Activated CD8-positive, alpha-beta T cell treated with anti-CD3 and anti-CD28 coated beads, Interleukin-2, amount 10 ng/mL, durations not matched to agents 7 days and 5 days (primary cell): ENCODE measurements at places on chromosomes 7 and 10. TPM values are rescaled to one million over a fixed set of nuclear protein-coding genes. Genes with fewer than 3 reads are reported as not detected.

DNA sequence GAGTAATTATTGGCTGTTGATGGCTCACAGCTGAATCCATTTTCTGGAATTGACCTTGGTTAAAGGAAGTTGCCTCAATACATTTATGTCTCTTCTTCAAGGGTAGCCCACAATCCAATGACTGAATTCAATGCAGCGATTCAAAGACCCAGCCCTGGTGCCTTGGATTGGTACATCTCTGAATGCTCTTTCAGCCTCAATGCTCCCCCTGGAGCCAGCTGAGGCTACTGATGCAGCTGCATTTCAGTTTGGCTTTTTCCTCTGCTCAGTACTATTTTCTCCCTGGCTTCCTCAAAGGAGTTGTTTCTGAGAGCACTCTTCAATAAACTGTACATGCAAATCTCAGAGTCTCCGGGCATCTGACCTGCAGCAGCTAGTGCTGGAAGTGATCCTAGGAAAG lies 633 bp upstream of the EBLN1 start:
- no peak for DNase-seq

DNA sequence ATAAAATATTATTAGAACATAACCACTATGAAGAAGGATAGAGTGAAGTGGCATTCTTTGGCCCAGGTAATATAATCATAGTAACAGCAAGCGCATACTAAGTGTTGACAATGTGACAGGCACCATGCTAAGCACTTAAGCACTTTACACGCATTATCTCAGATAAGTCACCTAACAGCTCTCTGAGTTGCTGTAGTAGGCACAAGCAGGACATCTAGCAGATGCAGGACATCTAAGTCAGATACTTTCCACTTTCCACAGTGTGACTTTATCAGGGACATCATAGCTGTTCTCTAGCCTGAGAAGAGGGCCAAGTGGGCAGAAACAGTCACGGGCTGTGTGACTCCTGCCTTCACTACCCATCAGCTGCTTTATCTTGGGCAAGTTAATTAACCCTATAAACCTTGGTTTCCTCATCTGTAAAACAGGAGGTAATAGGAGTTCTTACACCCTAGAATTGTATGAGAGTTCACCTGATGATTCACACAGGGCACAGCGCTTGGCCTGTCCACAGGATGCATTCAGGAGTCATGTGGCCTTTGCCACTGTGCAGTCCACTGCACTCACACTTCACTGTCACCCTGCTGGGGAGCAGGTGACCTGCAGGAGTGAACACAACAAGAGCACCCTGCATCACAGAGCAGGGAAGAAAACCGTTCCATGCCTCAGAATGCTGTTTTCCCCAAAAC lies 12.5 kb downstream of the LIPA start:
- DNase-seq: no peak

DNA sequence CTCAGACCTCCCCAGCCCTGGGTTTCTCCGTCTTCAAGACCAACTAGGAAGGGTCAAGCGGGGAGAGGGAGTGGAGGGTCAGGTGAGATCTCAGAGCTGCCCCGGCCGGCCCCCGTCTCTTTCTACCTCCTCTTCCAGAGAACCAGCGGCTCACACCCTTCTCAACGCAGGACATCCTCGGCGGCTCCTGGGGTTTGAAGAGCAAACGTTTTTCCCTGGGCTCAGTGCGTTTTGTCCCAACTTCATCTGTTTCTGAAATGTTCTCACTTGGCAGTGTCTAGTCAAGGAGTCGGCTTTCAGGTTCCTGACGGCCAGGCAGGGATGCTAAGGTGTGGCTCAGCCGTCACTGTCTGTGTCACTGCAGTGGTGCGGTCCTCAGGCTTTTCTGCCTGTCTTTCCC lies 416.4 kb upstream of the FOXK1 start:
- no peak for DNase-seq

DNA sequence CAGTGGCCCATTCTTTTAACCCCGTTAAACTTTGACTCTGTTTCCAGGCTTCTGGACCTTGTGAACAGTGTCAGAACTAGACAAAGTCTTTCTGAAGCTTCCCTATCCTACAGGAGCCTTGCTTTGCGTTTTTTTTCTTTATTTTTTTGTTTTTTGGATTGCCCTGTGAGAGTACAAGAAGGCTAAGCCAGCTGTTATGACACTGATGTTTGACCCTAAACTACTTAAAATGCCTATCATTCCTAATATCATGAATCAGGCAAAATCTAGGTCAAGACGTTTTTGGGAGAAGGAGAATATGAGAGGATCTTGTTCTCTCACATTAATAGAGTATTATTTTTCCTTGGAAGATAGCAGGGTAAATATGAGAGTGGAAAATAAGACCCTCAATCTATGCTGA lies 79.8 kb downstream of the EPDR1 start:
- DNase-seq: no peak

GRCh38 chr10:21095073-21095472 lies 198.0 kb upstream of the NEBL start:
- no peak for DNase-seq

- DNase-seq: no peak
Measured at GRCh38 chr7:26978146-26978545, 113.8 kb upstream of the SKAP2 start.

DNA sequence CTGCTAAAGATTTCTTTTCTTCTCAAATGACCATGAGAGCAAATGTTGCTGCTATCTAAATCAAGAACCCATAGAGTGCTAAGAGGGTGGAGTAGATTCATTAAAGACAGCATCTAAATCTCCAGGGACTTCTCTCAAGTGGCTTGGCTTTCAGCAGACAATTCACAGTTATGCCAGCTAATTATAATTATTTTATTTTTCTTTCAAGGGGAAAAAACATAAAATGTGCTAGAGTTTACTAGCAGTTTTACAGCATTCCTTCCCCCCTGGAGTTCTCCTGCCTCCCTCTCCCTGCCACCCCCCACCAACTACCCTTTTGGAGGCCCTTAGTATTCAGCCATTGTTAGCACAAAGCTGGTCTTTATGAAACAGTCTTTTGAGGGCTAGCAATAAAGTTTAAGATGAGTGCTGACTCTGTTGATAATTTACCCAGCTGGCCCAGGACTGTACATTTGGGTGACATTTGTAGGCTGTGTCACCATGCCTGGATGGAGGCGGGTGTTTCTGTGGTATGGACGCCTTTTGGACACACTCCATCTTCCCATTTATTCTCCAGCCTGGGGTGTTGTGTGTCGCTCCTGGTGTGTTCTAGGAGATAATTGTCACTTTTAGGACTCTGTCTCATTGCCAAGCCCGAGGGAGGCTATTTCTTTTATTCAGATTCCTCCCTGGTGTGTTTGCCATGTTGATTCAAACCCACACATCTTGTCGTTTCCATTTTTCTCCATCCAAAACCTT lies 160.2 kb downstream of the CREB5 start:
- DNase-seq: no peak

- no peak for DNase-seq
Measured at GRCh38 chr7:4556868-4557793, 125.0 kb upstream of the FOXK1 start.

DNA sequence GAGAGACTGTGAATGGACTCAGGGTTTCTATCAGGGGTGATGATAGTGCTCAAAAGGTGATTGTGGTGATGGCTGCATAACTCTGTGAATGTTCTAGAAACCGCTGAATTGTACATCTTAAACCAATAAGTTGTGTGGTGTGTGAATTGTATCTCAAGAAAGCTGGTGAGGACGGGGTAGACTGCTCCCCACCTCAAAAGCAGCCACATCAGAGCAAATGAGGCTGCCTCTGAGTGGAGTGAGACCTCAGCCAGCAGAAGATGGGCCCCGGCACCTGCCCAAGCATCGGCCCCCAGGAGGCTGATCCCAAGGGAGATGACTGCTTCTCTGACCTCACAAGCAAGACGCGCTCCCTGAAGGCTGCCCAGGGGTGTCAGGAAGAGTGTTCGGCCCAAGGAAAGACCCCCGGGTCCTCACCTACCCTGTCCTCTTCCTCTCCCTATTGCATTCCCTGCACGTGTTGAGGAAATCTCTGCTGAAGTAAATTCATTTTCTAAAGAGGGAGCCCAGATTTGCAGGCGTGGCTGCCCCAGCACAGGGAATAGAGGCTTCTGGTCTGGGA lies 279.3 kb upstream of the SHH start:
- peak; percentile 21 for DNase-seq

DNA sequence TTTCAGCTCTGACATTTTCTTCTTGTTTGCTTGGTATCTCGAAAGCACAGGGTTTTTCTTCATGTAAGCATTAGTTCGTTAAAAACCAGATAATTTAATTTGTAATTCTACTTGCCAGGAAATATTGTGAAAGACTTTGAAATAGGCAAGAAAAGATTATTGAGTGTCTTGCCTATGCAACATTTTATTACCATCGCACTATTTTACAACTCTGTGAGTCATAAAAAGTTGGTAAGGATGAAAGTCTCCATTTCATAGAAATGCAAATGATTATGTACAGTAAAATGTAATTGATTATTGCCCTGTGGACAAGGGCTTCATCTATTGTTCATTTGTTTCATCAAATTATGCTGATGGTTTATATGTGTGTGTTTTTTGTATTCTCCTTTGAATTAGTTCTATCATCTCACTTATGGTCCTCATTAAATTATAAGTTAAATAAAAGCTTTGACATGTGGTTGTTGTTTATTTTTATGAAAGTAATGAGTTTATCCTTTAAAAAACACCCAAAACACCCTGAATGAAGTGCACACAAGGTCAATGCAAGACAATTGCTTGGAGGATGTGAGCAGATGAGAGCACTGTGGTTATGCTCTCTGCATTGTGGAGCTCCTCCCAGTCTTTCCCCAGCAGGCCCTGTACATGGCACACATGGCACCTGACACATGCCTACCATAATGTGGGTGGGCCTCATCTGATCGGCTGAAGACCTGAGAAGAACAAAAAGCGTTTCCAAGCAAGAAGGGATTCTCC lies 230.8 kb downstream of the CXCL12 start:
- DNase-seq: no peak

- no peak for DNase-seq
Measured at GRCh38 chr7:132004529-132004928, 448.1 kb upstream of the PODXL start.

DNA sequence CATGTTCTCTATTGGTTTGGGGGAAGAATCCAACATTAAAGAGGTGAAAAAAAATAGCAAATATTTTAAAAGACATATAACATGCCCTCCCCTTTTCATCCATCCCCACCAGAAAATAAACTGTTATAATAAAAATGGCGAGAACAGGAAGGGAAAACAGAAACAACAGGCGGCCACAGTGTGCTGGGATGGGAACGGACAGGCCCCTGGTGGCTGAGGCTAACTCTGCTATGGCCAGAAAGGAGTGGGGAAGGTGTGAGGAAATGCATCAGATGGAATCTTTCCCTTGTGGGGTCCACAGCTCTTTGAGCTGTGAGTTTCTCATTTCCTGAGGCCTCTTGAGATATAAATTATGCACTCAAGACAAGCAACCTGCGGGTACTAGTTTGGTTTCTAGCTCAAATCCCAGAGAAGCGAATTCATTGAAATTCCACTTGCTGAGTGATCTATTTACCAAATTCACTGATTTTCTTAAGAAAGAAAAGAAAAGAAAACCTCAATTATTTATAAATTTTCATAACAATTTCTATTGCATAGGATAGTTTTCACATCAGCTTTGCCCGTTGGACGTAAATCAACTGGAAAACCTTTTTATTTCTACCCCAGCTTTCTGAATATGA lies 139.5 kb downstream of the BMPER start:
- DNase-seq: no peak

GRCh38 chr7:151631570-151631952 lies 111.9 kb upstream of the RHEB start:
- DNase-seq: peak; percentile 47

- peak; percentile 63 for DNase-seq
Measured at GRCh38 chr10:133275684-133276092, 980 bp downstream of the ADAM8 start.

DNA sequence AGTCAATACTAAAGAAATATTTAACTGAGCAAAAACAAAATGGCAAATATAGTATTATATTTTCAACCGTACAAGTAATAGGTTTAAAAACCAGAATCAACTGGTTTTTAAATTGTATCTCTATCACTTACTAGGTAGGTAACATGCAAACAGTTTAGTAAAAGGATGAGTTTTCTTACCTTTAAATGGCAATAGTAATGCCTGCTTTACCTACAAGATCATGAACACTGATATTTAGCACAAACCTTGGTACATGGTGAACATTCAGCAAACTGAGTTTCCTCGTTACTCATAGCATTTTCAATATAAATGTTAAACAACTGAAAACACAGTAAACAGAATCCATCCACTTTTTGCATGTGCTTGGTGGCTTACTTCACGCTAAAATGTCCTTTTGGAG lies 389.1 kb downstream of the PARD3 start:
- no peak for DNase-seq

DNA sequence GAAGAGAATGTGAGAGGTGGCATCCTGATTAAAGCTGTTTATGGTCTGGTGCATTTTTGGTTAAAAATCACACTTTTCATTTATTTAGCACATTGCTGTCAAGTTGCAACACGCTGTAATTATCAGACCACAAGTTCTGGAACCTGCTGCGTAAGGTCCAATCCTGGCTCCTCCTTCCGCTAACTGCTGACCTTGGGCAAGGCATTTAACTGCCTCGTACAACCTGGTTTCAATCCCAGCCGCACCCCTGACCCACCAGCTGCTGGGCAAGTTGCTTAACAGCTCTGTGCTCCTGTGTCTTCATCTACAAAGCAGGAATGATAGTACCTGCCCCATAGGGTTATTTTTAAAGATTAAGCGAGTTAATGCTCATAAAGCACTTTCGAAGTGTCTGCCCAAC lies 281.8 kb downstream of the PAXIP1 start:
- no peak for DNase-seq

GRCh38 chr10:24120646-24121045 lies 88.3 kb upstream of the KIAA1217 start:
- DNase-seq: no peak

- DNase-seq: no peak
Measured at GRCh38 chr10:52099026-52099600, 215.0 kb upstream of the DKK1 start.

DNA sequence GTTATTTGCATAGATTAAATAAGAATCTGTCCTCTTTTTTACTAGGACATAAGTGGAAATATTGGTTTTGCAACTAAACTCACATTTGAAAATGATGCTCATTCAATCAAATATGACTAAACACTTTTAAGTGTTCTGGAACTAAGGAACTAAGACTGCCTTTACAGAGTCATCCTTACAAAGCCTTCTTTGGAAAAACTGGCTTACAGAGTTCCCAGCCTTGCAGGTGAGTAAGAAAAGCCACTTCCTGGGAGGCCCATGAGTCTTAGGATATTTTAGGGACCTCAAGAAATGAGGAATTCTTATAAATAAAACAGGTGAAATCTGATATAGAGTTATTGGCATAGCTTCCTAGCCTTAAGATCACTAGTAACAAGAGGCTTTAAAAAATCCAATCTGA lies 135.5 kb downstream of the ALOX5 start:
- DNase-seq: no peak

- no peak for DNase-seq
Measured at GRCh38 chr7:7978860-7979259, 10.3 kb downstream of the GLCCI1 start.

Gene GRID1
- total RNA-seq: not detected

Gene PPP1R17
- total RNA-seq: not detected

Gene ADCYAP1R1
- not detected for total RNA-seq

Gene PARG
- 29.7 TPM for total RNA-seq

Gene FRMPD2
- not detected for total RNA-seq

Gene SUGCT
- 0.44 TPM for total RNA-seq

Gene SPDYE2B
- not detected for total RNA-seq

Gene GPR158
- total RNA-seq: not detected

Gene RBM28
- 43.3 TPM for total RNA-seq

Gene PLEKHS1
- not detected for total RNA-seq

Gene SLC16A9
- 0.08 TPM for total RNA-seq

Gene OR2AE1
- total RNA-seq: 0.42 TPM

Gene LAMB4
- not detected for total RNA-seq

Gene ARL5B
- 9.1 TPM for total RNA-seq
